ENCODE measurements at places on chromosomes 4 and X.

DNA sequence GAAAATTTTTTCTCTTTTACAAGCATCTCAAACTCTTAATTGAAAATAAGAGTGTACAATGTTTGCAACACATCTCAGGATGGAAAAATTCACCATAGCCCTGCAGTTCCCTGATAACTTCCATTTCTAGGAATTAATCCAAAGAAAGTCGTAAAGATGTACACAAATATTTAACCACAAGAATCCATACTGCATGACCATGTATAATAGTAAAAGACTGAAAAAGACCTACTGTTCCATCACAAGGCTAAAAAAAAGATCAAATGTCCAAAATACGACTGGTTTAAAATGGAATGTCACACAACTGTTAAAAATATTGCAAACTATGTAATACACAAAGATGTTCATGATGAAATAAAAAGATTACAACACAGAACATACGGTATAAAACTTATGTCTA, 32.1 kb downstream of the HUWE1 start:
- no peak for DNase-seq

DNA sequence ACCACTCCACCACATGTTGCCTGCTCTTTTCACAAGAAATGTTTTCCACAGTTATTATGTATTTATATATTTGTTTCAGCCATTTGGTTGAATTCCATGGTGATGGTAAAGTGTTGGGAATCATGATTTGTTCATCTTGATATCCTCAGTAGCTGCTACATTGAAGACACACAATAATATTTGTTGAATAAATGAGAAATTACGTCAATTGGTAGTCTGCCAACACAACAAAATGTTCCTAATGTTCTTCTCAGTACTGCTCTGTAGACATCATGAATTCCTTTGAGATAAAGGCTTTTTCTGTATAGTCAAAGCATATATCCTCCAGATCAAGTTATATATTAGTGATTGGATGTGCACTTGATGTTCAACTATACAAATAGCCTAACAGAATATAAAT, 29.5 kb downstream of the CXXC4 start:
- DNase-seq = no peak

DNA sequence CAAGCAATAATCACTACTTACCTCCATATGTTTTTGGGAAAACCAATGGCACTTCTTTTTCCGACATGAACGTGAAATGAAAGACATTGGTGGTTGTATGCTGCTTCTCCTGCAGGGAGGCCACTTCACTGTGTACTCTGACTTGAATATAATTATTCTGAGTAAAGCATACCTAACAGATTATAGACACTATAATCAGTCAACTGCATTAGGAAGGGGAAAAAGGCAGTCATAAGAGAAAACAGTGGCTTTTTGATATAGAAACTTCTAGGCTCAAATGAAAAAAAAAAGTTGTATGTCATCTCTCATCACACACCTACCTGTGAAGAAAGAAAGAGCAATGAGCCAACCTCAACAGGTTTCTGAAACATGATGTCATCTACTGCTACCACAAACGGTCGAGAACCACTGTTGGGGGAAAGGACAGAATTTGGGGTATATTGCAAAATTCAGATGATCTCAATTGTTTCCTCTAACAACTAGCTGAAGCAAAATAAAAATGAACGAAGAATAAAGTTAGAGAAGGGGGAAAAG, 37.4 kb downstream of the PRDX4 start:
- no peak for DNase-seq

DNA sequence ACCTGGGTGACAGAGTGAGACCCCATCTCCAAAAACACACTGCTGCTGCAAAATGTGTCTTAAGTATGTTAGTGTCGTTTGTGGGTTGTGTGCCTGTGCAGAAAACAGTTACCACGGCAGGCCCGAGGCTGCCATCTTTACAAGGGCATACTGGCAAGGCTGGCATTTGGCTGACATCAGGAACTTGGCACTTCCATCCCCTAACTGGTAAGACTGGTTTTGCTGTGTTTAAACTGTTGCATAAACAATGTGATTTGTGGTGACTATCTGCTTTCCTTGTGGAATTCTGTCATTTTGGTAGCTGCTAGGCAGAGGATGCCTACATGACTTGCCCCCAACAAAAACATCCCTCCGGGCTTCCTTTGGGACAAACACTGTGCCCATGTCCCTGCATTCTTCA, 12.3 kb downstream of the LRP2BP start:
- no peak for DNase-seq

DNA sequence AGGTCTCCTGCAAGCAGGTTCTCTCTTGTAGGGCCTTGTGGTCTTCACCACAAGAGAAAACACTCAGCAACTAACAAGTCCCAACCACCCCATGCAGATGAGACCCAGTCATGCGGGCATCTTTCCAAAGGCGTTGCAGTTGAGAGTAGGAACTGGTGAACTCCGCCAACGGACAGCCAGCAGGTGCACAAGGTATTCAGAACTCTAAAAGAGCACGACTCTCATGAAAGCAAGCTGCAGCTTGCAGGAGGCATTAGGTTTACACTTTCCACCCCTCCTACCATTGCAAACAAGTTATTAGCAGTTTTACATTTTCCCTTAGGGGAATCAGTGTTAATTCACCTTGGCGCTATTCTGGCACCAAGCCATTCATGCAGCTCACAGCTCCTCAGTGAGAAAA, 173.4 kb upstream of the KIT start:
- DNase-seq = no peak

DNA sequence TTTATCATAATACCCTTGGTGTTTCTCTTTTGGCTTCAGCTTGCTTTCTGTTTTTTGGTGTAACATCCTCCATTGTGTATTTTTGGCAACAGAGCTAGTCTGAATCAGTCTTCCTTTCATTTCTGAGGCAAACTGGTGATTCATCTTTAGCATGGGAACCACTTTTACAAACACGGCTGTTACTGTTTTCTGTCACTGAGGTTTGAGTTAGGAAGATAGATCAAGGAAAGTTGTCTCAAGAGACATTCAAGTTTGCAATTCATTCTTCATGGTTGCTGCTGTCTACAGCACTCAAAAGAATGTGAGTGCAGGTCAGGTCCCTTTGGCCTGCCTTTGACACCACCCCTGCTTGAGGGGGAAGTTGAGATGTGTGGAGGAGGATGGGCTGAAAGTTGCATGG, 36.3 kb downstream of the IL21 start:
- no peak for DNase-seq

GRCh38 chr4:152709675-152710438, 30.1 kb upstream of the TMEM154 start:
- DNase-seq = no peak

DNA sequence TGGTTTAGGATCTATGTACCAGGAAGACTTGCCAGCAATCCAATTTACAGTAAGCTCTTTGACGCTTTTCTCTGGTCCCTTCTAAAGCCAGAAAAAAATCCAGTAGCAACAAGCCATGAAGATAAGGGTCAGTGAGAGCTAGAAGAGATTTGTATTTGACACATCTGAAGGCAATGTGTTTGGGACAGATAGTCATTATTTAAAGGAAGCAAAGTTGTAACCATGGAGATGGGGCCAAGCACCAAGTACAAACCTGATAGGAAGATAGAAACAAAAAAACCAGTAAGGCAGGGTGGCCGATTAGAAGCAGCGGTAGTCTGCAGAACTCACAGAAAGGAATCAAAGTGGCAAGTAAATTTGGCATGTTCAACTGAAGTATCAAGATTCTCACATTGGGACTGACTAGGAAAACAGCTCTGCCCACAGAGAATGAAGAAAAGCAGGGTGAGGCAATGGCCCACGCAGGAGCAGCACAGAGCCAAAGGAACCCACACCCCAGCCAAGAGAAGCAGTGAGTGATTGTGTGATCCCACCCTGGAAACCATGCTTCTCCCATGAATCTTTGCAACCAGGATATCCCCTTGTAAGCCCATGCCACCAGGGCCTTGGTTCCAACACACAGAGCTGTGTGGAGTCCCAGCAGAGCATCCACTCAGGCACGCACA, 12.9 kb upstream of the C4orf54 start:
- no peak for DNase-seq

GRCh38 chr4:105067946-105068345, 78.7 kb upstream of the TET2 start:
- DNase-seq = no peak

DNA sequence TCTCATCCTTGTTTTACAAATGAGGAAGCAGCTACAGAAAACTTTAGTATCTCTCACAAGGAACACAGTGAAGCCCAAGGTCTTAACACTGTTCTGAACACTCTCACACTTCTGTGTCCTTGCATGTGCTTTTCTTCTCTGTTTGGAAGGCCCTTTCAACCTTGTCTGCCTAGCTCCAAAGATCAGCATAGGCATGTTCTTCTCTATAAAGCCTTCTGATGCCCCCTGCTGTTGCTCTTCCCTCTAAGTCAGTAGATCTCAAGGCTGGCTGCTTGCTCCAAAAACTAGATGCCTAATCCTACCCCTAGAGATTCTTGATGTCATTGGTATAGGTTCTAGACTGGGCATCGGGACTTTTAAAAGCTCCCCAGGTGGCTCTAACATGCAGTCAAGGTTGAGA, 5.9 kb downstream of the APOO start:
- DNase-seq = peak; percentile 54

- DNase-seq = peak; percentile 22
These were observed 185.1 kb downstream of the NPNT start for GRCh38 chr4:106080376-106080775.

- DNase-seq = no peak
These were observed 68.2 kb downstream of the HEPH start for GRCh38 chrX:66232296-66232695.

GRCh38 chrX:107894038-107894437, 68.4 kb downstream of the MID2 start:
- peak; percentile 67 for DNase-seq

- DNase-seq = peak; percentile 58
These were observed 528 bp downstream of the FMR1 start for GRCh38 chrX:147912093-147912801.

- no peak for DNase-seq
These were observed 3.1 kb downstream of the PHEX start for GRCh38 chrX:22035236-22035635.

GRCh38 chrX:29926056-29926455, 289.3 kb upstream of the MAGEB2 start:
- DNase-seq = no peak

GRCh38 chrX:20053537-20053936, 62.7 kb upstream of the BCLAF3 start:
- no peak for DNase-seq

- peak; percentile 4 for DNase-seq
These were observed 365.8 kb upstream of the TENM3 start for GRCh38 chr4:181877329-181877848.

DNA sequence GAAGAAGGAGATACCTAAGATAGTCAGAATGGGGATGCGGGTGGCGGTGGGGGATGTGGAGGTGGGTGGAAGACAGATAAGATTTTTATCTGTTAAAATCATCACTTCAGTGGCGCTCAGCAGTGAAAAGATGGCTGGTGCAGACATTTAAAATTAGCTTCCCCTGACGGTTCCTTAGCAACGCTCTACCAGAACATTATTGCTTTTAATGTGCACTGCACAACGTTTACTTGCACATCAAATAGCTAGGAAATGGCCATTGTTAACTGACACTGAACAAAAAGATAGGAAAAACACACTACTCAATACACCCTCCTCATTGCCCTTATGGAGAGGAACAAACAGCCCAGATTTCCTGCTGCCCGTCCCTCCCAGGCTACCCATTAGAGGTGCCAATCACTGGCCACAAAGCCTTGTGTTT, 61.0 kb upstream of the FTHL17 start:
- DNase-seq = no peak
